ENCODE measurements at places on chromosomes 4 and X.

GRCh38 chr4:168881781-168882420 lies 128.2 kb downstream of the CBR4 start:
- no peak for DNase-seq

DNA sequence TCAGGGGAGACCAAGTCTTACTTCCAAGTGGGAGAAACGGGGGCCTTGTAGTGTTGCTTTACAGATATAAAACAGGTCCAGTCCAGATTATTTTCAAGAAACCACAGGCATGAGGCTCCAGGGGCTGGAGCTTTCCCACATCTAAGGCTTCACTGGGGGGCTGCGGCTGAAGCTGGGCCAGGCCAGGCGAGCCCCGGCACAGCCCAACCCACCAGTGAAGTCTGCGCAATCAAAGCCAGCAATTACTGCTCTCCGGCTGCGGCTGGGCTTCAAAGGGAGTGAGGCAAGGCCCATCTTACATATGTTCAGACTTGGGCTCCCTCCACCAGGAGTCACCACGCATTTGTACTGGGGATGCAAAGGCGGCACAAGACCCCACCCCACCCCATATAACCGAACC lies 61.7 kb downstream of the HADH start:
- no peak for DNase-seq

GRCh38 chr4:124640022-124640730 lies 72.4 kb downstream of the ANKRD50 start:
- no peak for DNase-seq

DNA sequence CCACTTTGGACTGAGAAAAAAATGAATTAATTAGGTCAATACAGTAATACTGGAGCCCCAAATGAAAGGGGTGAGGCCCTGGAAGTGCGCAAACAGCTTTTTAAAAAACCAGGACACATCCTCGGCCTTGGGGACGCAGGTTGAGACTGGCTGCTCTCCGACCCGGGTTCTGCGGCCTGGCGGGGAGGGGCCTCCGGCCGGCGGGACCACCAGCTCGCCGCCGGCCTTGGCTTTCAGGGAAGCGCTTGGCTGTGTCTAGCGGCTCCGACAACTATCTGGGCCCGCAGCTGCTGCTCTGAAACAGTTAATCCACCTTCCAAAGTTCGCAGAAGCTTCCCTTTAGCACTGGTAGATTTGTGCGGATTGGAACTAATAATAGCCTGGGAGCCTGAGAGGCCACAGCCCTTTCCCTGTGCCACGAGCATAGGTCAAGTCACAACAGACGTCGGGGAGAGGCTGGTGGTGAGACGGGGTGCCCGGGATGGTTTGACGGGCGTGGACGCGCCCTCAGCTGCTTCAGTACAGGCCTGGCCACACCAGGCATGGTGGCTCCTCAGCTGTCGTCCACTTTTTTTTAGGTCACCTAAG lies 1.1 kb upstream of the SEL1L3 start:
- no peak for DNase-seq

DNA sequence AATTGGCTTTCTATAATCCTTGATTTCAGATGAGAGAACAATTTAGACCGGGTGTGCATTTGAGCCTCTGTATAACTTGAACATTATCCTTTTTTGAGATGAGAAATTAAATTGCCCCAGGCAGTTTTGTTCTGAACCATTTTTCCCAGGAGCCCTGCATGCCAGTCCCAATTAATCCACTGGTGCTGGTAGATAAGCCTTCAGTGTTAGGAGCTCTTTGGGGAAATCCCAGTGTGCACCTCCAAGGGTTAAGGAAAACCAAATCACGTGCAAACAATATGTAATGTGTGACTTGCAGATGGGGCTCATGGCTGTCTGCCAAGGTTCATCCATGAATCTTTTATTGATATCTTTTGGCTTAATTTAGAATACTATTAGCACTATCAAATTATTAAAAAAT lies 43.2 kb downstream of the KIT start:
- no peak for DNase-seq

DNA sequence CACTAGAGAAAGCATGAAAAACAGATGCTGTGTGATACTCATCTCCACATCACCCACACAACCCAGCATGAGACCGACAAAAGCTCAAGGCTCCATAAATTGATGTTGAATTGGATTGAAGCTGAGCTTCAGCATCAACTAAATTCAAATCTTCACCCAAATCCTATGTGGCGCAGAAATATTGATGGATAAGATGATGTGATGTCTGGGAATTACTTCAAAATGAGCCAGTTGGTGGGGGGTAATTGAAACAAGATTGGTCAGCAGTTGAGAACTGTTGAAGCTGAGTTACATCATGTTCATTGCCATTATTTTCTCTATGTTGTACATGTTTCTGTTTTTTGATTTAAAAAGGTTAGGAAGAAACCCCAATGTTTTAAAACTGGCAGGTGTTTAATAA lies 166.5 kb upstream of the STS start:
- DNase-seq, result no peak

DNA sequence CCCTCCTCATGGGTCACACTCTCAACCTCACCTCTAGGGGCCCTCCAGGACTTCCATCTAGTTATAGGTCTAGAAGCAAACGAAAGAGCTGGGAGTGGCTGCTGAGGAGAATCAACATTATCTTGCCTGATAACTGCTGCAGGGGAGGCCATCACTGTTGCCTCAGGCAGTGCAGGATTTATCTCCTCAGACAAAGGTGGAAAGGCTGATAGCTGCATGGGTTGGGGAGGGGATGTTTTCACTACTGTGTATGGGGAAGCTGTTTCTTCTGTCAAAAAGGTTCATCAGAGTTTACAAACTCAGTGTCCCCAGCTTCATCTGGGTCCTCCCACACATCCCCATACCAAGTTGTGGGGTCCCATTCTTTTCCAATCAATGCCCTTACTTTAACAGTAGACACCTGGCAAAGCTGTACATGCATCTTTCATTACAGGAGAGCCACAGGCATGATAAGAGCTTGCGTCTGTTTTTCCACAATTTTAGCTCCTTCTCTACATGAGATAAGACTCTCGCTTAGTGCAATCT lies 17.6 kb upstream of the PRDM8 start:
- no peak for DNase-seq

DNA sequence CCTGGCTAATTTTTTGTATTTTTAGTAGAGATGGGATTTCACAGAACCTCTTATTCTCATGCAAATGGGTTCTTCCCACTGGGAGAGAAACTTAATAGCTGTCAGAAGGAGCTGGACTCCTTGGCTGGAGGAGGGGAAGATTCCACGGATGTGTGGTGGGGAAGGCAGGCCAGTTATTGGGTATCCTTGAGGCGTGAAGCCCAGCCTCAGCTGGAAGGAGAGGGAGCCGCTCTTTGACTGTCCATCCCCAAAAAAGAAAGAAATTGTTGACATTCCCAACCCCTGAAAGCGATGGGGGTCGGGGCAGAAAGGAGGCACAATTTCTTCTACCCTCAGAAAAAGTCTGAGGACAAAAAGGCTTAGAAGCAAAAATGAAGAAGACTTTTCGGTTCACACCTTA lies 983.1 kb upstream of the PABPC4L start:
- DNase-seq, result no peak

- DNase-seq, result no peak
Observed at GRCh38 chrX:138929926-138930582, 218.5 kb upstream of the FGF13 start.

DNA sequence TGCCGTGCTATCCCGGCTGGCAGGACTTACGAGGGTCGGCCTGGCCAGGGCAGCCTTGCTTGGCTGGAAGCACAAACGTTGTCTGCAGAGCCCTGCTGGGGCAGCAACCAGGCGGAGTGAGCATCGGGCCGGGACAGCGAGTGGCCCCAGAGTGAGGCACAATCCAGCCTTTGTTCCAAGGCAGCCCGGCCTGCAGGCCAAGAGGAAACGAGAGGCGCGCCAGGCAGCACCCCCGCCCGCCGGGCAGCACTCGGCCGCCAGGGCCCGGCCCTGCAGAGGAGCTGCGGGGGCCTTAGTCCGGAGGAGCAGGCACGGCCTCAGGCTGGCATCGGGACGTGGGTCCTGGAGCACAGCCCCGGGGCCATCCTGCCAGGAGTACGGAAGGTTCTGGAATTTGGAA lies 24.1 kb downstream of the FGFRL1 start:
- DNase-seq, result no peak

- DNase-seq, result no peak
Observed at GRCh38 chr4:17066972-17067371, 168.5 kb upstream of the LDB2 start.

GRCh38 chr4:169987327-169988228 lies 38.6 kb downstream of the MFAP3L start:
- no peak for DNase-seq

- DNase-seq, result no peak
Observed at GRCh38 chrX:116239944-116240840, 69.6 kb downstream of the AGTR2 start.

DNA sequence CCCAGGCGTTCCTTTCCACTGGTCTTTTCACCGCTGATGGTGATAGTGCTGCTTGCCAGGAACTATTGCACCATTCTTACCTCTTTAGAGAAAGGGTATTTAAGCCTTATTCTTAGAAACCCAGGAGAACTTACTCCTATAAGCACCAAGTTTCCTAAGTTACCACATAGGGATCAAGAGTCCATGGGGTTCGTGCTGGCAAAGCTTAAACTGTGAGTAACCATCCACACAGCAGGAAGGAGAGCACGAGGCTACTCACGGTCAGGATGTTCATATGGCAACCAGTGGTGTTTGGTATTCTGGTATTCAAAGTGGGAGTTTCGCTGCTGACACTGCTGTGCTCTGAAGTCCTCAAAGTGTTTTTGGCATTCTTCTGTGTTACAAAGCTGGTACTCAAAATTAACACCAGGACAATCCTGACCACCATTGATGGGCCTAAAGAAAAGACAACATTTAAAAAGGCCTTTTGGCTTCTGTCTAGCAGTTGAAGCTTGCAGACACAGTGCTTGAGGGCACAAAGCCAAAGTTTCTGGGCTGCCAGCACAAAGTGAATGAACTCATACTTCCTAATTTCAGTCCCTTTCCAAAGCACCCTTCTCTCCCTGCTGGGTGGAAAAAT lies 256.9 kb downstream of the ADAMTS3 start:
- no peak for DNase-seq

GRCh38 chr4:128819082-128819742 lies 9.7 kb downstream of the JADE1 start:
- DNase-seq, result no peak

GRCh38 chr4:146211440-146211839 lies 2.9 kb upstream of the REELD1 start:
- DNase-seq, result no peak

GRCh38 chrX:41322821-41323603 lies 10.9 kb upstream of the DDX3X start:
- no peak for DNase-seq

DNA sequence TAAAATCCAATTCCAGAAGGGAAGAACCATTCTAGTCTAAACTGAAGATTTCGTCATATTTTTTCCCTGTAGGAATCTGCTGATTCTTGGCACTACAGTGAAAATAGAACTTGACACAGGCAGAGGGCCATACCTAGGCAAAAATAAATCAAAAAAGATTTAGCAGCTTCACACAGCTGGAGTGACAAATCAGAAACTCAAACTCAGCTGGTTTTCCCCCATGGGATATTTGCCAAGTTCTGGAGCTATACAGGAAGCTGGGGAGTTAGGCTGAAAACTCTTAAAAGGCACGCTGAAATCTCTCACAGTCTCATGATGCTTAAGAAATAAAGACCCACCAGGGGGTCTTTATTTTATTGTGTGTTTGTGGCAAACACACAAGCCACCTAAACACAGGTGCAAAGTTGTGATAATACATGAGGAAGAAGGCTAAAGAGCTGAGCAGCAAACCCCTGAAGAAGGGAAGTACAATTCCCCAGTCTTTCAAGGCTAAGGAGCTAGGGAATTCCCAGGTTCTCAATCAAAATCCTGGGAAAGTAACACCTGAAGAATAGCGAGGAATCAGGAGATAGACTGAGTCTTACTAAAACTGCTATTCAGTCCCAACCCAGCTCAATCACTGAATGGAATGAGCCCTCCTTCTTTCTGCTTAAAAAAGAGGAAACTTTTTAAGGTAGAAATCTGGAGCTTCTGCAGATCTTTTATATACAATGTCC lies 32.1 kb upstream of the BEND2 start:
- DNase-seq, result no peak

- DNase-seq, result no peak
Observed at GRCh38 chr4:122814426-122814825, 12.2 kb upstream of the FGF2 start.

GRCh38 chr4:43244688-43245382 lies 352.3 kb downstream of the GRXCR1 start:
- no peak for DNase-seq

GRCh38 chrX:23699636-23700194 lies 32.4 kb downstream of the PRDX4 start:
- peak; percentile 33 for DNase-seq

- DNase-seq, result no peak
Observed at GRCh38 chr4:75598390-75598789, 31.9 kb downstream of the CDKL2 start.

DNA sequence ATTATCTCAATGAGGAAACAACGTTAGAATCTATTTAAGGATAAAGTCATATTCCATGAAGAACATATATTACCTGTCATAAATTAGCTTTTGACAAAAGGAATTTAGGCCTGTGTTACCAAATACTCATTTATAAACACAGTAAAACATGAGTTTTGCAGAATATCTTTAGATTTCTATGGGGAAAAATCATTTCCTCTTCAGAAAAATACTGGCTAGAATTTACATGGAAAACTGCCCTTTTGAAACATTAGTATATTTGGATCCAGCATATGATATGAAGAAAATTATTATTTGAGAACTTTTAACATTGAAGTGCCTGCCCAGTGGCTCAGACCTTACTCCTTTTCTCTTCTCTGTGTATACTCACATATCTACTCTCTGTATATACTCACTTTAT lies 131.4 kb upstream of the NEIL3 start:
- no peak for DNase-seq

GRCh38 chr4:1479454-1479853 lies 73.2 kb upstream of the NKX1-1 start:
- DNase-seq, result no peak

DNA sequence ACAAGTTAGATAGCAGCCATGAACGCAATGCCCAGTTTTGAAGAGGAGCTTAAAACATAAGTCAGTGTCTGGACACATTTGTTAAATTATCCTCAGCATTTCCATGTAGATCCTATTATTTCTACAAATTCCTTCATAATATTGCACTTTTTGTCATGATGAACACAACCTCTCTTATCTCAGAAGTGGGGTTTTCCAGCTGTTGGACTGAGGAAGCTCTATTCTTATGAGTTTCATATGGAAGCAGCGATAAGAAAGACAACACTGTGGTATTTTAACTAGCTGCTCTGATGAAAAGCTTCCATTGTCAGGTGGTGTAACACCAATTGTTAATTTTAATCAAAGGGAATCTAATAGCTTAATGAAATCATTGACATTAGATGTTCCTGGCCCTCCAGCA lies 308.7 kb downstream of the GBA3 start:
- DNase-seq, result no peak

DNA sequence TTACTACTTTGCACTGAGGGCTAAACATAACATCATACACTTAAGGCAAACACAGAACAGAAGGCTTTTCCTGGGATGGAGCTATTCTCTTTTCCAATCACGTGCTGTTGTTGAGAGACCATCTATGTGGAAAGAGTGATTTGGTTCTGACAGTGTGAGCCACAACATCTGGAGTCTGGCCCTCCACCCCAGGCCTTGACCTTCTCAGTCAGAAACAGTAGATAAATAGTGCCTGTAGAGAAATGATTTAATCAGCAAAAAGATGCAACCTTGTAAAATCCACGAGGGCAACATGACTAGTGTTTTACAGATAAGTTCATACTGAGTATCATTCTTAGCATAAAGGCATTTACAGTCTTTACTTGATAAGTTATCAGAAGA lies 10.8 kb upstream of the SFRP2 start:
- no peak for DNase-seq

GRCh38 chr4:3176367-3177229 lies 72.4 kb upstream of the MSANTD1 start:
- no peak for DNase-seq

- peak; percentile 39 for DNase-seq
Observed at GRCh38 chr4:184409911-184410692, 64.2 kb downstream of the IRF2 start.
